M059J (cell line): ENCODE measurements at places on chromosomes 2 and 18.

DNA sequence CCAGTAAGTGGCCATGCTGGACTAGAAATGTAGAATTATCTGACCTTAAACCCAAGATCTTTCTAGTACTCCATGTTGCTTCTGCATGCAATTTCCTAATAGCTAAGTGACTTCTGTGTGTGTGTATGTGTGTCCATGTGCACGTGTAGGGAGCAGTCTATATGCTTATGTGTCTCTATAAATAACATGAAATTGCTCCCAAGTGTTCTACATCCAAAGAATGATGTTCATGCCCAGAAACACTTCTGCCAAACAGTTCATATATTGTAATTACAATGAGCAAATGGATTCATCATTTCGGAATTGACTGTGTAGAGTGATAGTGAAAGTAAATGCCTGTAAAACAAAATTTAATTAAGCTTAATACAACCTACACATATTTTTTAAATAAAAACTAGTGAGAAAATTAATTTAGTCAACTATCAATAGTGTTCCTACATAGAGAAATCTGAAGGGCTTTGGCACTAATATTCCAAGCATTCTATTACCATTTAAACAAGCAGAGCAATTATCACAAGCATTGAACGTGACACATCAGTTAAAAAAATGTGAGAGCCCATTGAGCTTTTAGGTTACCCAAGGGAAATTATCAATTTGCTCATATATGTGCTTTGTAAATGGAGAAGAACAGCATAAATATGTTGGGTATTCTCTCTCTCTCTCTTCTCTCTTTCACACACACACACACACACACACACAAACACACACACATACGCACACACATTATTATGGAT is 1067.4 kb downstream of the CNTNAP5 start:
- DNase-seq = no peak

GRCh38 chr2:202034249-202035088 is 814 bp downstream of the FZD7 start:
- peak; percentile 49 for DNase-seq

DNA sequence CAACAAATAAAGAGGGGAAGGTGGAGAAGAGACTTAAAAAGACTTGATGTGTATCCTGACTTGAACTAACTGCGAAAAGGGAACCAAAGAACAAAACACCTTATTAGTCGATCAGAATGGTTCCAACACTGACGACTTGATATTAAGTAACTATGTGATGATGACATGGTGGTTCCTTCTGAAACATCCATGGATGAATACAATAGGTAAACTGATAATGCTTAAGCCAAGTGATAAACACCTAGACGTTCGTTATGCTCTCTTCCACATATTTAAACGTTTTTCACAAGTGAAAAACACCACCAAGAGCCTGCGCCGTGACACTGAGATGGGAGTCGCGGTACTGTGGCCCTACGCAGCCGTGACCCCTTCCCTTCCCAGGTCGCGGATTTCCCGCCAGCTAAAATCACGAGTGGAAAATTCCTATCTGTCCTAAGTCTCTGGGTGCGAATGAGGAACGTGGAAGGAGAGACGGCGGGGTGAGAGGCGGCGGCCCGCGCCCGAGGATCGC is 797 bp downstream of the TTC32 start:
- DNase-seq = peak; percentile 24

- DNase-seq = no peak
Observed at GRCh38 chr18:44740000-44740399, 59.3 kb downstream of the SETBP1 start.

GRCh38 chr2:185373229-185373628 is 365.4 kb upstream of the FSIP2 start:
- DNase-seq = no peak

- DNase-seq = no peak
Observed at GRCh38 chr2:138183705-138184104, 219.4 kb downstream of the HNMT start.
